ENCODE measurements at places on chromosomes 3 and 15. TPM values are rescaled to one million over a fixed set of nuclear protein-coding genes. Genes with fewer than 3 reads are reported as not detected.
A peak's percentile ranks its signal among the peaks of the same experiment; 100 is the strongest.

DNA sequence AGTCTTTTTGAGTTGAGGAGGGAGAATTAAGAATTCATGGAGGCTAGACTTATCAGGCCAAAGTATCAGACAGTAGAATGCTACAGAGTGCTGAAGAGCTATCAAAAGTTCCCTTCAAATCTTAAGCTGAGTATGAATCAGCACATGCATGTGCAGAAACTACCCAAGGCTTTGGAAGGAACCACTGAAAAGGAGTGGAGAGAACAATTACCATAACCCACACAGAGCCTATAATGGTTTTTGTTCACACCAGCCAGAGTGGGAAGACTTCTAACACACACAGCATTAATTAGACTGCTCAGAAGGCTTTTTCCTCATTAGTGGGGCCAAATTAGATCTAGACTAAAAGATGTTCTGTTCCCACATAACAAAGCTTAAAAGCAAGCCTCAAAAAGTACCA, 83.7 kb upstream of the SLC6A11 start:
- no peak overlapping the region for H3K4me3 ChIP-seq
- no peak overlapping the region for H3K27ac ChIP-seq
- no peaks in the 10 kb centered on the region for H3K36me3 ChIP-seq

DNA sequence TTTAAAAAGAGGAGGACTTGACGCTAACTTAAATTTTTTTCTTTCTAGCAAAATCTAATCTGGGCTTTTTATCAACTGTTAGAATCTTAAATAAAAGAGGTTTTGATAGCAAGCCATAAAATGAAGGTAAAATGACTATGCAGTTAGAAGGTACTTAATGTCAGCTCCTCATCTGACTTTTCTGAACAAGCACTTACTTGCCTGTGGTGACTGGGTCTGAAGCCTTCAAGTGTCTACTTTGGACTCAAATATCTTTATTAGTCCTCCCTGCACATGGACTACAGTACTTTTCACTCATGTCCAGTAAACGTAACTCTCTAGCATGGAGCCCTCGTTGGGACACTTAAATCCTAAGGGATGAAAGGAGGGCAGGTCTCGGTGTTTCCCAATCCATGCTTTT, 135.9 kb downstream of the P2RY1 start:
- no peaks in the 10 kb centered on the region for H3K27me3 ChIP-seq
- DNase-seq, result no peak
- H3K27ac ChIP-seq, result no peak overlapping the region
- H3K4me3 ChIP-seq, result no peak overlapping the region

- 0 out of 2 replicates have a peak, but pooled peaks cover 2% of the 10 kb centered on the region for H3K4me1 ChIP-seq
- H3K27ac ChIP-seq, result no peak overlapping the region
- no peak for DNase-seq
Measured at GRCh38 chr15:50944672-50945071, 36.2 kb downstream of the AP4E1 start.

- H3K36me3 ChIP-seq, result no peaks in the 10 kb centered on the region
- peak; percentile 32 for DNase-seq
- no peak overlapping the region for H3K4me3 ChIP-seq
- H3K27ac ChIP-seq, result no peak overlapping the region
- H3K4me1 ChIP-seq, result peaks cover 6% of the 10 kb centered on the region
Measured at GRCh38 chr3:31546162-31546561, 13.4 kb downstream of the STT3B start.

GRCh38 chr3:71057526-71057894, 526.0 kb downstream of the FOXP1 start:
- no peak overlapping the region for H3K4me3 ChIP-seq
- H3K4me1 ChIP-seq, result peaks cover 20% of the 10 kb centered on the region

DNA sequence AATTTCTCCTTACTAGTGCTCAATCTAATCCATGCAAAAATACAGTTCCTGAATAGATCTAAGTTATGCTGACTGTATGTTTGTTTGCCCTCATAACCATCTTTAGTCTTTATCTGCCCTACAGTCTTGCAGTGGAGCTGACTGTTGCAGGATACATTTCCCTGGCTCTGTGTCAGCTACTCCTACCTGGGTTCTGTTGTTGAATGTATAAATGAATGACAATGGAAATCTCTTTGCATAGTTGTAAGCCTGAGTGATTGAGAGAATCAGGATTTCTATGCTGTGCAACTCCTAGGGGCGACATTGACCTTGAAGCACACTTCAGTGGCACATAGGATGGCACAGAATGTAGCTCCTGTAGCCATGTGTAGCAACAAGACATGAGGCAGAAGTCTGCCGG, 16.0 kb upstream of the ZBBX start:
- no peak for DNase-seq
- H3K36me3 ChIP-seq, result no peaks in the 10 kb centered on the region
- H3K27ac ChIP-seq, result no peak overlapping the region
- no peaks in the 10 kb centered on the region for H3K4me1 ChIP-seq
- H3K27me3 ChIP-seq, result no peaks in the 10 kb centered on the region

DNA sequence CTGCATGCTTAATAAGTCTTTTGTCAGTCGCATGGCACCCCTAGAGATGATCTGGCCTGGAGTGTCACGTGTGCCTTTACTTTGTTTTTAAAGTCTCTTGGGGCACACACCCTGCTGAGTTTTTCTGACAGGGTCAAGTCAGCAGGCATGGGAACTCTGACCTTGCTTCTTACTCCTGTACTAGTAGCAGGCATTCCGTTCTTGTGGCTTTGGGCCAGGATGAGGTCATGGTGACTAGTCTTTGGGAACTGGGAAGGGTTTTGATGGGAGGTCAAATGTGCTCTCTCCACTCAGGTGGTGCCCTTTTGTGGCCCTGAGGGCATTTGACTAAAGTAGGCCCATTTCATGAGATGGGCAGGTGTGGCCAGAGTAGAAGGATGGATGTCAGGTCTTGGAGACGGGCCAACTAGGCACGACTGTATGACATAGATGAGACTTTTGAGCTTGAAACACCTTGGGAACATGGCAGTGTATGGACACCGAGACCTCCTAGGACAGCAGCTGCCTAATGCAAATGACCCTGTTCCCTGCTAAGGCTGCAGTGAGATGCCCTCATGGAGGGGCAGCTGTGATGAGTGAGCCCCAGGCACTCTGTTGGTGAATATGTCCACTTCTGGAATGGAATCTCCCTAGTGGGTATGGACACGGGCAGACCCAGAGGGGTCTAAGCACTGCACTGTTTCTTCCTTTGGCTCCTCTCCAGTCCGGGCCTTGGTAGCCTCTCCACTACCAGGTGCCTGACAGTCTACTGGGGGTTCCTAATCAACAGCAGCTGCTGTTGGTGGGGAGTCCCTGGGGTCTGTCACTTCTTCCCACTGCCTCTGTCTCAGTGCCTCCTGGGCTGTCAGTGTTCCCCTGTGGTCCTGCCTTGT, 16.4 kb downstream of the SRPRB start:
- peaks cover 38% of the 10 kb centered on the region for H3K36me3 ChIP-seq
- DNase-seq, result peak; percentile 80
- no peaks in the 10 kb centered on the region for H3K4me1 ChIP-seq
- H3K27me3 ChIP-seq, result no peaks in the 10 kb centered on the region

GRCh38 chr3:31172336-31172735, 277.9 kb upstream of the GADL1 start:
- no peaks in the 10 kb centered on the region for H3K27me3 ChIP-seq
- H3K4me1 ChIP-seq, result peaks cover 6% of the 10 kb centered on the region
- H3K36me3 ChIP-seq, result no peaks in the 10 kb centered on the region
- no peak for DNase-seq

- H3K27ac ChIP-seq, result no peak overlapping the region
- no peaks in the 10 kb centered on the region for H3K27me3 ChIP-seq
- H3K4me3 ChIP-seq, result no peak overlapping the region
- peaks cover 20% of the 10 kb centered on the region for H3K4me1 ChIP-seq
- no peak for DNase-seq
Measured at GRCh38 chr3:126999383-126999782, 16.5 kb downstream of the PLXNA1 start.

GRCh38 chr15:51672155-51672687, 9.1 kb upstream of the SCG3 start:
- no peak overlapping the region for H3K4me3 ChIP-seq
- no peak overlapping the region for H3K27ac ChIP-seq
- DNase-seq, result no peak
- no peaks in the 10 kb centered on the region for H3K4me1 ChIP-seq

GRCh38 chr15:81106560-81106959, 27.5 kb upstream of the CFAP161 start:
- H3K27ac ChIP-seq, result no peak overlapping the region
- no peak overlapping the region for H3K4me3 ChIP-seq
- H3K36me3 ChIP-seq, result no peaks in the 10 kb centered on the region
- 0 out of 2 replicates have a peak, but pooled peaks cover 3% of the 10 kb centered on the region for H3K4me1 ChIP-seq
- H3K27me3 ChIP-seq, result no peaks in the 10 kb centered on the region

- H3K36me3 ChIP-seq, result no peaks in the 10 kb centered on the region
- H3K4me1 ChIP-seq, result peaks cover 16% of the 10 kb centered on the region
- H3K27me3 ChIP-seq, result no peaks in the 10 kb centered on the region
Measured at GRCh38 chr3:195117978-195118581, 152.9 kb downstream of the XXYLT1 start.

GRCh38 chr3:4906107-4906621, 73.1 kb upstream of the BHLHE40 start:
- no peak overlapping the region for H3K4me3 ChIP-seq
- H3K27me3 ChIP-seq, result peaks cover 1% of the 10 kb centered on the region
- no peaks in the 10 kb centered on the region for H3K36me3 ChIP-seq
- H3K27ac ChIP-seq, result no peak overlapping the region

DNA sequence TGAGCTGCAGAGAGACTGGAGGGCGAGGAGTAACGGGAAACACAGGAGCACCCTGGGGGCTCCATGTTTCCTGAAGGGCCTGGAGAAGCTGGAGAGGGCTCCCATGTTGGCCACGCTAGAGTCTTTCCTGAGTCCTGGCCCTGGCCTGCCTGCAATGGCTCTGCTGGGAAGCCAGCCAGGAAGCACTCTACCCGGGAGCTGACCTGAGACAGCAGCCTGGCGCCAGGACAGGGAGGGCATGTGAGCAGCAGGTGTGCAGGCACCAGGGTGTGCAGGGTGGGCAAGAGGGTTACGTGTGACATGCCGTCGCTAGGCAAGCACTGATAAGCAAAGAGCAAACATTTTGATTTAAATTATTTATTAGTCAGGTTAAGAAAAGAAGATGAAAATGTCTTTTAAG, 301.4 kb downstream of the OCA2 start:
- no peak overlapping the region for H3K4me3 ChIP-seq
- H3K4me1 ChIP-seq, result no peaks in the 10 kb centered on the region

DNA sequence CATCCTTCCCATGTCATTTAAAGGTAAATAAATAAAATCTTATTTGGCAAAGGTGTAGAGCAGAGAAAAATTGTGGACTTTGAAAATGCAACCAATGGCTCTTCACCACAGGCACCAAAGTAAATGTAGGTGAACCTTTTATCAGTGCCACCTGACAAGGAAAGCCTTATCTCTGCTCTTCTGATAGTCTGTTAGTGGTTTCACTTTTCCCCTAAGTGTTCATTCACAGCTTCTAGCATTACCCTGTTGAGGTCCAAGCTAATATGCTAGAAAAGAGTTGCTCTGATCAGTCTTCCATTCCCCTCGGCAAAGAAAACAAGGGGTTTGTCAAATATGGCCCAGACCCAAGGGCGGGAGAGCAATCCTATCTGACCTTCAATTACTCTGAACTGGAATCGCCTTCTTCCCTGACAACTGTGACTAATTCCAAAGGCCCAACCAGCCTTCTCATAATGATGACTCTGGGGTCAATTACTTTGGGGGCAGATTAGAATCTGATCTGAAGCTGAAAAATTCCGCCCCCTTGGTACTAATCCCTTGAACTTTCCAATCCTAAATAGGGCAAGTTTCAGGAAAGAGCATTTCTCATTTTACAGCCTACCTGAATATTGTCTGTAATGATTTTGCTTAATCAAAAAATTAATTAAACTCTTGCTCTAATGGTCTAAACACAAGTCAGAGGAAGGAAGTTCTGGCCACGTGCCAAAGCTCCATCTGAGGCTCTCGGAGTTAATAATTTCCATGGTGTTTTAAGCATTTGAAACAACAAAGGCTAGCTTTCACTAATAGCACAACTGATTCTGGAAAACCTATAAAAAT, 52.4 kb downstream of the SETMAR start:
- no peaks in the 10 kb centered on the region for H3K36me3 ChIP-seq
- no peak overlapping the region for H3K4me3 ChIP-seq
- no peak overlapping the region for H3K27ac ChIP-seq
- H3K27me3 ChIP-seq, result no peaks in the 10 kb centered on the region
- peaks cover 3% of the 10 kb centered on the region for H3K4me1 ChIP-seq

DNA sequence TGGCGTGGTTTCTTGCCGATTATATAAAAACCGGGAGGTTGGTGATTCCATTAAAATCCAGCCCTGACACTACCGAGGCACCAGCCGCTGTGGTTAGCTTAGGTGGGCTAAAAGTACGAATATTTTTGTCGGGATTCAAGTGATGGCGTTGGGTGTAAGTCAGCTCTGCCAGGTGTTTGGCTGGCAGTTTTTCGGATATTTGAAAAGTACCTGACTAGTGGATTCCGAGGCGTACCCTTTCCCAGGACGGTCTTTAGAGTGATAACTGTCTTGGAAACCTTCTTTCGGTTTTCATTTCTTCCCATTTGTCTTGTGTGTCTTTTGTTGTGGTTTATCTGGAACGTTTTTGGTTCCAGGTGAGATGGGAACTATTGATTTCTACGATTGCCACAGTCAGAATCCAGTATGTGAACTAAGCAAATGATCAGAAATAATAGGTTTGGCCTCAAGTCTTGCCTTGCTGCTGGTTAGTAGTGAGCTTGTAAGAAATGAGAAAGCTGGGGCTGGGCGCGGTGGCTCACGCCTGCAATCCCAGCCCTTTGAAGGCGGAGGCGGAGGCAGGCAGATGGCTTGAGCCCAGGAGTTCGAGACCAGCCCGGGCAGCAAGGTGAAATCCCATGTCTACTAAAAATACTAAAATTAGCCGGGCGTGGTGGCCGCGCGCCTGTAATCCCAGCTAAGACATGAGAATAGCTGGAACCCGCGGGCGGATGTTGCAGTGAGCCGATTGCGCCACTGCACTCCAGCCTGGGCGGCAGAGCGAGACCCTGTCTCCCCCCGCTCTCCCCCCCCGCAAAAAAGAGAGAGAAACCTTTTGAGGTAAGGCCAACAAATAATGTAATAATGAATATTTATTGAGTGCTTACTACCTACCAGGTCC, 1.4 kb downstream of the FYTTD1 start:
- H3K36me3 ChIP-seq, result no peaks in the 10 kb centered on the region
- H3K4me3 ChIP-seq, result peak overlapping the region; percentile 89
- H3K27ac ChIP-seq, result peak overlapping the region; percentile 94
- peaks cover 4% of the 10 kb centered on the region for H3K4me1 ChIP-seq
- H3K27me3 ChIP-seq, result no peaks in the 10 kb centered on the region

- H3K36me3 ChIP-seq, result no peaks in the 10 kb centered on the region
- H3K4me3 ChIP-seq, result no peak overlapping the region
- no peak overlapping the region for H3K27ac ChIP-seq
- H3K4me1 ChIP-seq, result peaks cover 2% of the 10 kb centered on the region
- no peak for DNase-seq
- H3K27me3 ChIP-seq, result no peaks in the 10 kb centered on the region
Measured at GRCh38 chr3:115380883-115381572, 233.9 kb upstream of the ZBTB20 start.

- no peaks in the 10 kb centered on the region for H3K27me3 ChIP-seq
- H3K4me1 ChIP-seq, result peaks cover 20% of the 10 kb centered on the region
- peaks cover 18% of the 10 kb centered on the region for H3K36me3 ChIP-seq
- no peak for DNase-seq
Measured at GRCh38 chr3:126998320-126998719, 15.4 kb downstream of the PLXNA1 start.

- H3K27me3 ChIP-seq, result peaks cover 39% of the 10 kb centered on the region
- H3K27ac ChIP-seq, result no peak overlapping the region
- no peaks in the 10 kb centered on the region for H3K4me1 ChIP-seq
Measured at GRCh38 chr15:31200735-31201151, 99.2 kb upstream of the TRPM1 start.

Gene INAFM2
- total RNA-seq, result 13.1 TPM

Gene MGLL
- 23.7 TPM for total RNA-seq

Gene GHSR
- not detected for total RNA-seq

Gene PARP6
- total RNA-seq, result 13.4 TPM

Gene ATP8B4
- 0.54 TPM for total RNA-seq

Gene CPNE9
- not detected for total RNA-seq

Gene NAALADL2
- 19.2 TPM for total RNA-seq

Gene CSTA
- total RNA-seq, result not detected

Gene CCDC80
- total RNA-seq, result 406 TPM
